ENCODE measurements at places on chromosomes 4 and X. TPM values are rescaled to one million over a fixed set of nuclear protein-coding genes. Genes with fewer than 3 reads are reported as not detected.

HELQ gene
- 8.0 TPM for total RNA-seq

IL1RAPL2 gene
- 0.29 TPM for total RNA-seq

STARD8 gene
- total RNA-seq = 11.5 TPM

TBX22 gene
- not detected for total RNA-seq

NAA11 gene
- not detected for total RNA-seq

- DNase-seq = no peak
These were observed 64.0 kb downstream of the ACOX3 start for GRCh38 chr4:8376361-8377102.

DNA sequence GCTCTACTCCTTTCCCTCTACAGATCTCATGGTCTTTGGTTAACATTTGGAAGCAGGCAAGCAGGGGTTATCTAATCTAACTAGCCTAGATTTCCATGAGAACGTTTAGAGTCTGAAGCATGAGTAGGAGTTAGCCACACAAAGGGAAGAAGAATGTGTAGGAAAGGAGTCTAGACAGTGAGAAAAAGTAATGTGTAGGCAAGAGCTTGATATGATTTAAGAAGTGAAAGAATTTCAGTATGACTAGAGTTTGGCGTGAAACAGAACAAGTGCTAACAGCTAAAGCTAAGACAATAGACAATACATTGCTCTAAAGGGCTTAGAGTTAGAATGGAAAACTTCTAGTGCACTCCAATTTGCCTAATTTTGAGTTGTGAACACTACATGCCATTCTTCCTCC, 10.8 kb downstream of the CXCL8 start:
- DNase-seq = no peak

GRCh38 chr4:141635736-141636081, 674 bp upstream of the IL15 start:
- no peak for DNase-seq

DNA sequence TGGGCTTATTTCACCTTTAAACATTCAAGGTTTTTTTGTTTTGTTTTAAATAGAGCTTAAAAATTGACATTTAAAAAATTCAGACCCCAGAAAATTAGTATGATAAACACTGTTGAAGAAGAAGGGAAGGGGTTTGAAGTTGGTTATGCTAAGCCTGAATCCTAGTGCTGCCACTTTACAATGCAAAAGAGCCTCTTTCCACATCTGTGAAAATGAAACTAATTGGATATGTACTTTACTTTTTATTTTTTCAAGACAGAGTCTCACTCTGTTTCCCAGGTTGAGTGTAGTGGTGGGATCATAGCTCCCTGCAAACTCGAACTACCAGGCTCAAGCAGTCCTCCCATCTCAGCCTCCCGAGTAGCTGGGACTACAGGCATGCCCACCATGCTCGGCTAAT, 41.8 kb downstream of the FIP1L1 start:
- no peak for DNase-seq

DNA sequence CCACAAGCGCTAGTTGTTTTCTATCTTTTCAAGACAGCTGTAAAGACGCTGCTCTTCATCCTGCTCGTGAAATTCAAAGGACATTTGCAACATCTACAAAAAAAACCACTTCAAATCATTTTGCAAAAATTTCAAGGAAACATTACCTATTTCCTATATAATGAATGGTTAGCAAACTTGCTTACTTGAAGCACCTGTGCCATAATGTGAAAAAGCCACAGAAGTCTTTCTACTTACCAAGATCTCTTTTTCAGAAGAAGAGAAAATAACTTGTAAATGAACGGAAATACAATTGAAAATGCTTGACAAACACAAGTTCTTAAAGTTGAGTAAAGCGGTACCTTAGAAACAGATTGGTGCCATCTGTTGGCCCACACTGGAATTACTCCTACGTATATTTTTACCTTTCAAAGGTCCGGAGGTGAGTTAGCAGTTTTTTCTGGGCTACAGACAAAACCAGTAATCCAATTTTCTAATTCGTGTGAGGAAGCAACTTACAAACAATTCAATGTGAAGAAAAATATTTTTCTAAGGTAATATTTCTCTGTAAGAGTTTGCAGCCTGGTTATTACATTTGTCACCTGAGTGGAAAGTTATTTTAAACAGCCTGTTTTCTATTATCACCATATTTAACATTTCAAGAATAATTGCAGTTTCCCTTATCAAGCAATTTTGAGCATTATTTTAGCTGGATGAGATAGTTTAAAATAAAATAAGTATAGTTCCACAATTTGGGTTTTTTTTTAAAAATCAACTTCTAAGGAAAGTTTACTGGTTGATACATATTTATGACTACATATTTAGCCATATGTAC, at the start of gene TLR6:
Gene TLR6, minus strand, starts transcription at position 294 of the 814 bp plus-strand sequence. CDS start 27,344 bp downstream, outside the sequence.
- DNase-seq = no peak

GRCh38 chr4:2958446-2958845, 4.8 kb downstream of the NOP14 start:
- DNase-seq = no peak

GRCh38 chr4:78185117-78185516, 128.0 kb downstream of the FRAS1 start:
- DNase-seq = no peak

- DNase-seq = no peak
These were observed 37.3 kb downstream of the GBA3 start for GRCh38 chr4:22730021-22730420.

DNA sequence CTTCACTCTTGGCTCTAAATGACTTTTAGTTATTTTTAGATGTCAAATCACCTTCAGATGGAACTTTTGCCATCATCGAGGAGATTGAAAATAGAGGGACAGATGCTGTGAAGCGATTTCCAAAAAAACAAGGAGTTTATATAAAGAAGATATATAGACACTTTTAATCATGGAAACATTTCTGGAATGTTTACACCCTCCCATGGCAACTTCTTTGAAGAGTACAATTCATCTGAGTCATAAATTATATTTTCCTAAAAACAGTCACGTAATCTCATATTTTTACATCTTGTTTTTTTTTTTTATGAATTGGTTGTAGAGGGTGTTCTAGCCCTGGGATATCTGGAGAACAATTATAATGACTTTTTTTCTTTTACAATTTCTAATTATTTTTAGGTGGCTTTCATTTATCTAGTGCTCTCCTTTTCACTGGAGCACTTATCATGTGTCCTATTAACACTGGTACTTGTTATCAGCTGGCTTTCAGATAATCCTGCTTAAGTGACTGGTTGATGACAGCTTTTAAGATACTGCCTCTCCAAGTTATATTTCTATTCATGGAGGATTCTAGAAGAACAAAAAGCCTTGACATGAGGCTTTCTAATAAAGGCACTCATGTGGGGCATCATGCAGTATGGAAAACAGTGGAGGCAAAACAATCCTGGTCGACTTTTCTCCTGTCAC, 24.9 kb downstream of the PCDH7 start:
- no peak for DNase-seq
